ENCODE measurements at places on chromosomes 2 and 18. TPM values are rescaled to one million over a fixed set of nuclear protein-coding genes. Genes with fewer than 3 reads are reported as not detected.

Gene TGFBRAP1
- 18.8 TPM for total RNA-seq

Gene PROKR1
- total RNA-seq: not detected

Gene CRYGD
- not detected for total RNA-seq

Gene OTOS
- total RNA-seq: not detected

Gene ELOA2
- total RNA-seq: not detected
